CD8-positive, alpha-beta T cell (primary cell): ENCODE measurements at places on chromosomes 11 and 22. TPM values are rescaled to one million over a fixed set of nuclear protein-coding genes. Genes with fewer than 3 reads are reported as not detected.

MYOD1 gene
- not detected for total RNA-seq

MACROD1 gene
- 4.5 TPM for total RNA-seq

NAV2 gene
- total RNA-seq = 0.39 TPM

DNA sequence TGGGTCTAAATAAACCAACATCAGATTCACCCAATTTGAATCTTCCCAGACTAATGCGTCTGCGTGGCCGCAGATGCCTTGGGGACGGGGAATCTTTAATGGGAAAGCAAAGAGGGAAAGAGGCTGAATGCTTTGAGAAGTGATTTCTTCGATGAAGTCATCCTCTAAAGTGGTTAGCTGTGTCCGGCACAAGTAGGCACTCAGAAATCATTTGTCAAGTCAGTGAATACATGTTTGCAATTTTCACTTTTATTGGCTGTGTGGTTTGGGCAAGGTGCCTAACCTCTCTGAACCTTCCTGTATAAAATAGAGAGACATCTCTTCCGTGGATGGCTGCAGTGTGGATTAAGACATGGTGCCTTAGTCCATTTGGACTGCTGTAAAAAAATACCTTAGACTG lies 19.7 kb upstream of the IFT27 start:
- DNase-seq = no peak

DNA sequence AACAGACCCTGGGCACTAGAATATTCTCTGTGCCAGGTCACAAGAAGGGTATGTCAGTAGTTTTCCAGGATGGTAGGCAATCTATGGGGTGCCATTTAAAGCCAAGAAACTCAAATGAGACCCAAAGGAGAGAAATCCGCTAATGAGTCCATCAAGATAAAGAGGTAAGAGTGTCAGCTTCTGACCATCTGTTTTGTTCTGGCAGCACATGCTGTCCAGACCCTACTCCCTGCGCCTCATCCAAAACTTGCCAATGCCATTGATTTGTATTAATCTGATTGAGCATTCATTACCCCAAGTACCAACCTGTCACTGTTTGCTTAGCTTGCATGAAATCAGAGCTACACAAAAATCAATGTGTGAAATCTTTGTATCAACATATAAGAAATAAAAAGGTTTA lies 229.0 kb downstream of the BLID start:
- DNase-seq = no peak

- DNase-seq = no peak
Measured at GRCh38 chr22:43118024-43118849, 7.7 kb downstream of the BIK start.

DNA sequence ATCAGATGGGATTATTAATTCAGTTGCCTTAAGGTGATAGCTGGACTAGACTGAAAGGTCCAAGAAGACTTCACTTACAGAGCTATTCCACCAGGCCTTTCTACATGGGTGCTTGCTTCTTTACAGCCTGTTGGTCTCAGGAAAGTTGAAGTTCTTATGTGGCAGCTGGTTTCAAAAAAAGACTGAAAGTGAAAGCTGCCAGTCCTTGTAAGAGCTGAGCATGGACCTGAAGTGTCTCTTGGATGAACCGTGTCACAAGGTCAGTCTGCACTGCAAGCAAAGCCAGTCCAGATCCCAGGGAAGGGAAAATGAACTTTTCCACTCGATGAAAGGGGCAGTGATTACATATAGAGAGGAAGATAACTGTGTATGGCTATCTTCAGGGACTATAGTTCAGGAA lies 201.5 kb upstream of the LUZP2 start:
- no peak for DNase-seq

DNA sequence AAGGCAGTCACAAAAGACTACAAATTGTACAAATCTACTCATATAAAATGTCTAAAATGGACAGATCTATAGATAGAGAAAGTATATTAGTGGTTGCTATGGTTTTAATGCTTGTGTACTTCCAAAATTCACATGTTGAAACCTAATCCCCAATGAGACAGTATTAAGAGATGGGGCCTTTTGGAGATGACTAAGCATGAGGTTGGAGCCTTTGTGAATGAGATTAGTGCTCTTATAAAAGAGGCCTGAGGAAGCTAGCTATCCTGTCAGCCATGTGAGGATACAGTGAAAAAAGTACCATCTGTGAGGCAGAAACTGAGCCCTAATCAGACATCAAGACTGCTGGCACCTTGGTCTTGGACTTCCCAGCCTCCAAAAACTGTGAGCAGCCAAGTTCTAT lies 82.6 kb downstream of the CYP2R1 start:
- no peak for DNase-seq

SIK2 gene
- 3.2 TPM for total RNA-seq

GRCh38 chr22:39245130-39246039 lies 603 bp upstream of the PDGFB start:
- no peak for DNase-seq

GRCh38 chr22:35873426-35873825 lies 155.2 kb downstream of the RBFOX2 start:
- DNase-seq = no peak

ROBO4 gene
- total RNA-seq = not detected

RAB36 gene
- total RNA-seq = 0.64 TPM

FREY1 gene
- total RNA-seq = 5.1 TPM

SCGB2A2 gene
- total RNA-seq = not detected

GRCh38 chr11:107563702-107564101 lies 1.8 kb downstream of the ALKBH8 start:
- DNase-seq = peak; percentile 66

DNA sequence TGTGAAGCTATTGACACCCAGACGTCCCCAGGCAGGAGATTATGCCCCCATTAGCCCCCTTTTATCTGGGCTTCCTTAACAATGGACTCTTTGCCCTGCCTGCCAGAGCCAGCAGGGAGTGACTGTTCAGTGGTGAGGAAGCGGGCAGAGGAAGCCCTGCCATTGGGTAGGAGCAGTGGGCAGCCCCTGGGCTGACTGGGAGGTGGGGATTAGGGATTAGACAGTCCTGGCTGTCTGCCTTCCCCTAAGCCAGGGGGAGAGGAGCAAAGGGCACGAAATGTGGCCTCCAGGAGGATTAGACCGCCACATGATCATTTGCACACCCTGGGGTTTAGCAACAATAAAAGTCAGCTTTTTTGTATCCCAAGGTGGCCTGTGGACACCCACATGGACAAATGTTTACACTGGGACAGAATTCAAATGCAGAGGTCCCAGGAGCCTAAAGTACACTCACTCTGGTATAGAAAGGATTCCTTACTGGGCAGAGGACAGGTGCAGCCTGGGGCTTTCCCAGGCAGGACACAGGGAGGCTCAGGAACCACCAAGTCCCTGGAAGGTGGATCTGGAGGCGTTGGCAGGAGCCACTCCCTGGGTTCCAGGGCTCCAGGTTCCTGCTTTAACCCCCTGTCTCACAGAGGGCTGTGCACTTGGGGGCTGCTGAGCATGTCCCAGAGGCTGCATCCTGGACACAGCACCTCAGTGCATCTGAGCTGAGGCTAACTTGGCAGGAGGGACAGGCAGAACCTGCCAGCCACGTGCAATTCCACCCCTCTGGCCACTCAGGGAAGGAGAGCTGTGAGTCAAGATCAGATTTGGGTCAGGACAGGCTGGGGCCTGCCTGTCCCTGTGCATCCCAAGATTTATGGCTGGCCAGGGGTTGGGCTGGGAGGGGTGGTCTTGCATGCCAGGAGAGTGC lies 2.1 kb downstream of the PNPLA3 start:
- DNase-seq = no peak

- DNase-seq = no peak
Measured at GRCh38 chr11:105635466-105635865, 25.6 kb downstream of the GRIA4 start.

DNA sequence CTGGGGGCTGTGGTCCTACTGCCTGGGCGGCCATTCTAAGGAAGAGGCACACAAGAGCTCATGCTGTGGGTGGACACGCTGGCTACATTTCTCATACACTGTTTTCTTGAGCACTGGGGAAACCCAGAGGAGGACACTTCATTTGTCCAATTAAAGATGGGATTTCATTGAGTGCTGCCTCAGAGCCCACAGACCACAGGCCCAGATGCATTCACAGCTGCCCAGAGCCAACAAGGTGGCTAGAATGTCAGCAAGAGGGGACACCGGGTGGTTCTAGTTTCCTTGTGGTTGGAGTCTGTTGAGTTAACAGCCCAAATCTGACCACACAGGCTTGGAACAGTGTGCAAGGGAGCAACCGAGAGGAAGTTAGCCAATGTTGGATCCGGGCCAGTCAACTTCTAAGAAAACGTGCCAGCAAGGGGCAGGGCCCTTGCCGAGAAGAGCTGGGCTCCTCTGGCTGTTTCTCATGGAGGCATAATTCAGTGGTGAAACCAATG lies 35.0 kb upstream of the SORL1 start:
- DNase-seq = peak; percentile 49

DNA sequence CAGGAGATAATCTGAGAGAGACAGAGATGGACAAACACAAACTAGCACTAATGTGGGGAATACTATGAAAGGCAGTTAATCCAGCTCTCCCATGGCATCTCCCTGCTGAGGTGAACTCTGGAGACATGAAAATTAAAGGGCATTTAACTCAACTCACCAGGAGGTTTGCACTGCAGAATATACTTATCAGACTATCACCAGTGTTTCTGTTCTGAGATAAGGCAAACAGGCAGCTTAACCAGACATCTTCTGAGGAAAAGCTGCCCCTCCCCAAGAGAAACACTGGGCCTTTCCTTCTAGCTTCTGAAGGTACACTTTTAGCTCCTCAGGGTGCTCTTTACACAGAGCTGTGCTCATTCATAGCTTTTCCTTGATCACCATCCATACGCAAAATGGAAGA lies 85.5 kb downstream of the AMBRA1 start:
- no peak for DNase-seq

DNA sequence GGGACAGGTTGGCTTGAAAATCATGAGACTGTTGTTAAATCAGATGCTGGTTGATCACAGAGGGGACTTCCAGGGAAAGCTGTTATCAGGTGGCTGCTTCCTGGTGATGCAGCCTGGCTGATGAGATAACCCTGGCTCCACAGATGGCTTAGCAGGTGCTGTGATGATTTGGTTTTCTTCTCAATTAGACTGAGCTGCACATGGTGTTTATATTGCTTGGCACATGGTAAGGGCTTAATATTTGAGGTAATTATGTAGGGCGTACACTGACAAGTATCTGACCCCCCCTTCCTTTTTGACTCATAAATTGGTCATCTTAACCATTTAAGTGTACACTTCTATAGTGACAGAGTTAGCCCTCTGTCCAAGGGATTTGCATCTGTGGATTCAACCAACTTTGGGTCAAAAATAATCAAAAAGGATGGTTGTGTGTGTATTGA lies 7.0 kb downstream of the RPS3 start:
- DNase-seq = no peak

TSGA10IP gene
- not detected for total RNA-seq

CDKN1C gene
- total RNA-seq = 3.6 TPM

GLB1L3 gene
- 0.58 TPM for total RNA-seq

GRCh38 chr22:43228330-43228729 lies 41.4 kb upstream of the TTLL12 start:
- no peak for DNase-seq

GRCh38 chr11:33935461-33936456 lies 43.9 kb upstream of the LMO2 start:
- no peak for DNase-seq

CRYAB gene
- not detected for total RNA-seq

GRCh38 chr11:110133160-110133559 lies 40.0 kb downstream of the ZC3H12C start:
- DNase-seq = no peak

DNA sequence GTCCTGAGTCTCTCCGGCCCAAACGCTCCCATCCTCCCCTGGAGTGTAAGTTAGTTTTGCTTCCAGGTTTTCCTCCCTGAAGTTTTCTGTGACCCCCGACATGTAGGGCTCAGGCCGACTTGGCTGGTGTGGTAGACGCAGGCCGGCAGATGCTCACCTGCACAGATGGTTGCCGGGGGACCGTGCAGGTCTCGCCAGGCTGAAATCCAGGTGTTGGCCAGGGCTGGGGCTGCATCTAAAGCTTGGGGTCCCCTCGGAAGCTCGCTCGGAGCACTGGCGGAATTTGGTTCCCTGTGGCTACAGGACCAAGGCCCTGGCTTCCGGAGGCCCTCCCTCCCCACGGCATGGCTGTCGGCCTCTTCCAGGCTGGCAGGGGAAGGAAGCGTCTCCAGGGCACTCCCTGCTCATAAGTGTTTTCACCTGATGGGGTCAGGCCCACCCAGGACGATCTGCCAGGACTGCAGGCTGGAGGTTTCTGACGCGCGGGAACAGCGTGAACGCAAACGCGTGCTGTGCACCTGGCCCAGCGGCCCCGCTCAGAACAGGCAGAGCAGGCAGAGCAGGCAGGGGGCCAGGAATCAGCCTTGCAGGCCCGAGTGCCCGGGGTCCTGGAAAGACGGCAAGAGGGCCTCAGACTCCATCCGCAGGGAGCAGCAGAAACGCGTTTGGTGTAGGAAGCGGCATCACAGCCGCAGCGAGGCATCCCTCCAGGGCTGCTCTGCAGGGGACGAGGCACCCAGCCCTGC lies 258.2 kb downstream of the BRD1 start:
- no peak for DNase-seq

DNA sequence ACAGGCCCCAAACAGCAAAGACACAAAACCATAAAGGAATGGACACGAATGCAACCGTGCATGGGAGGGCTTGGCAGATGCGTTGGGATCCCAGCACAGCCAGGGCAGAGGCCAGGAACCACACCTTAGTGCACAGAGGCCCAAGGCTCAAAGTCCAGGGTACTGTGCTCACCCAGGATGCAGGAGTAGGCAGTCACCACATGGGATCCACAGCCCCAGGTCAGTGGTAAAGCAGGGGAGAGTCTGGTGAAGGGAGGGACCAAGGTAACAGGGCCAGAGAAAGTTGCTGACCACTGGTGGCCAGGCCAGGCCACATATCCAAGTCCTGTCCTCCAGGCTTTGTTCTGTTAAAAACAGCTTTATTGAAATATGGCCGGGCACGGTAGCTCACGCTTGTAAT lies 6.5 kb upstream of the CERK start:
- DNase-seq = no peak

- no peak for DNase-seq
Measured at GRCh38 chr22:34880662-34881061, 185.3 kb upstream of the ISX start.

- no peak for DNase-seq
Measured at GRCh38 chr11:27370374-27370773, 7.4 kb upstream of the CCDC34 start.

APLNR gene
- total RNA-seq = not detected

PDE3B gene
- total RNA-seq = 144 TPM

- no peak for DNase-seq
Measured at GRCh38 chr11:66334605-66335442, 1.4 kb downstream of the RIN1 start.

GRCh38 chr22:22450343-22450839 lies 58.2 kb downstream of the ZNF280B start:
- no peak for DNase-seq

DNA sequence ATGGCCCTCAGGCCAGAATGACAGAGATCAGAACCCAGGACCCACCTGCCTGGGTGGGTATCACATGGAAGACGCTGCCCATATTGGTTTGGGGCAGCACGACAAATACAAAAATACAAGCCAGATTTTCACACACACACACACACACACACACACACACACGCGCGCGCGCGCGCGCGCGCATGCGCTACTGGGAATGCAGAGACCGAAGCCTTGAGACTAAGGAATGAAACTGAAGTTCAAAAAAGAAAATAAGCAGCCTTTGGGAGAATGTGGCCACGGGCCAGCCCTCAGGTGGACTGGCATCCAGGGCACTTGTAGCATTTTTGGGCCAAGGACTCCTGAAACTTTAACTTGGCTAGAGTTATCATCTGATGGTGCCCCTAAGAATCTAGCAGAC lies 21.3 kb upstream of the NUP50 start:
- DNase-seq = no peak

ADM gene
- 0.79 TPM for total RNA-seq

GRCh38 chr11:95659088-95659487 lies 130.5 kb downstream of the FAM76B start:
- DNase-seq = no peak

- DNase-seq = no peak
Measured at GRCh38 chr11:102791271-102792036, 6.5 kb downstream of the MMP1 start.
